ENCODE measurements at places on chromosomes 4 and X. TPM values are rescaled to one million over a fixed set of nuclear protein-coding genes. Genes with fewer than 3 reads are reported as not detected.

GRCh38 chrX:44144177-44144945 is 171.2 kb upstream of the NDP start:
- DNase-seq: no peak

- no peak for DNase-seq
Measured at GRCh38 chr4:39205476-39205875, 23.1 kb downstream of the WDR19 start.

DNA sequence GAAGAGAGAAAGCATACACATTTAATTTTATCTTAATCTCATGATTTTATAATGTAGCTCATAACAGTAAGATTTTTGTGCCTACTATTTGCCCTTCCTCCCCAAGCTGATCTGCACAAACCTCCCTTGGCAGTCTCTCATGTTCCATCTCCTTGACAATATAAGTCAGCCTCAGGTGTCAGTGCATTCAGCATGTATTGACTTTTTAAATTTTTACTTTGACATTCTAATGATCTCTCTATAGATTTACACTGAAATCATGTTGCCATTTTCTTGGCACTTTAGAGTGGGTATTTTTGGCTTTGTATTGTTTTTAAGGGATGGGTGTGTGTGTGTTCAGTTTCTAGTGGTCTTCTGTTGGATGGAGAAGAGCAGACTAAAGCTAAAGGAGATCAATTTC is 505.3 kb upstream of the CPEB2 start:
- DNase-seq: no peak

DNA sequence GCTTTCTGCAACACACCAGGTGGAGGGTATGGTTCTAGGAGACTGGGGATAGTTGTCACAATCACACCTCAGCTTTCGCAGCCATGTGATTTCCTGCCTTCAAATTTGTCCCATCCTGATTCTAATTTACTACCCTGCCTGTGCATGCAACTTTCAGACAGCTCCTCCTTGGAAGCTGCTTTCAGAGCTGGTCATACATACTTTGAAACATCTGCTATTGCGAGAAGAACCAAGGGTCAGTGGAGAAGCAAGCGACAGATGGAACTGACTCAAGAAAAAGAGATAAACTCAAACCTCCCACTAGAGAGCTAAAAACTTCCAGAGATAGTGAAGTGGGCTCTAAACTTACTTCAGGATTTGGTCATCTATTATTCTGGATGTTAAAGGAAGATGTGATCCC is 381.7 kb upstream of the FGF13 start:
- no peak for DNase-seq

DNA sequence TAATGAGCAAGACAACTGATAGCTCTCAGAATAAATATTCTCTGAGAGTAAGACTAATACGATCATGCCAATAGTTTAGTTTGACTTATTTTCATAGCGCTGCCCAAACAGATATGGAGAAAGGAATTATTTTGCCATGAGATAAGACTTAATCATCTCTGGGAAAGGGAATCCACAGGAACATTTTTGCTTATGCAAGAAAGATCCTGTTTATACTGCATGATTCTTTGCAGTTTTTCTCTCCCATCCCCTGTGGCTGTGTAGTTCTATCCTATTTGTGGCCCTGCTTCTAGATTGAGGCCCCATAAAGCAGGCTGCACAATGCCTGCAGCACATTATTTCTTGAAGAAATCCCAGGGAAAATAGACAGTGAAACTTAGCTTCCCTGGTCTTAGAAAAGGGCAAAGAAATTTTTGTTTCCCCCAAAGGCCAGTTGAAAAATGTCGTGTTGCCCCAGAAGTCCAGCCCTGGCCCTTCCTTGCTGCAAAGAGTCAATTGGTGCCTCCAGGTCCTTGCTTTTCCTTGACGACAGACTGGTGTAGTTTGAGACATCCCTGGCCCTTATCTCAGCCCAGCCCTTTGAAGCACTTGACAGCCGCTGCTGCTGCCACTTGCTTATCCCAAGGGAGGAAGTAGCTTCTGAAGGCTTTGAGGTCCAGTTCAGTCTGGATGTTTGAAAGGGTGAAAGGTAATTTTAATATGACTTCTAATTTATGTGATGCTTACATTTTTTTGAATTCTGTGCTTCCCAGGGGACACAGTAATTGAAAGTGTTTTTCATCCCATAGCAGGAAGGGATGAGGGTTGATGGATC is 45.0 kb upstream of the SH3RF1 start:
- DNase-seq: peak; percentile 35

Gene TMPRSS11F
- 0.50 TPM for polyA plus RNA-seq

Gene BRS3
- polyA plus RNA-seq: not detected
